ENCODE measurements at places on chromosomes 16 and 17. TPM values are rescaled to one million over a fixed set of nuclear protein-coding genes. Genes with fewer than 3 reads are reported as not detected.

DNA sequence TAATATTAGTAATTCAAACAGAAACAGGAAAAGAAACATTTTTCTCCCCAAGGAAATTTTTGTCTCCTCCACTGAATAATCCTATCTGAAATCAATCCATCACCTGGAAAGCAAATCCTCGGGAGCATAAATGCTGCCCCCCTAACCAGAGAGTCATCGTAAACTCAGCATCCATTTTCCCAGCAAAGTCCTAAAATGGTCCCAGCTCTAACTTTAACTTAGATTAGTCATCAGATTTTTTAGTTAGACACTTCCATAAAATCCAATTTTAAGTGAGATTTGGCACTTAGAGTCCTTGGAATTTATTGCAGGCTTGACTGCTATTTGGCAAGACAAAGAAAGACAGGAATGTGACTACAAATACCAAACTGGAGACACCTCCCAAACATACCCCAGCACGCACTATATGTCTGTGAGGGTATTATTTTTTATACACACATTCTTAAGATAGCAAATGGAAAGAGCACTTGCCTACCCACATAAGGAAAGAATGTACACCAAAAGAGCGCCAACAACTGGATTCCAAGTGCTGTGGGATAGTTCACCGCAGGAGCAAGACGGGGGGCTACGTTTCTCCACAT lies 15.4 kb downstream of the SCO1 start:
- no peak for DNase-seq

GRCh38 chr17:76276461-76277299 lies 11.5 kb downstream of the UBALD2 start:
- no peak for DNase-seq

GRCh38 chr17:75751676-75752404 lies 13.2 kb downstream of the GALK1 start:
- no peak for DNase-seq

GRCh38 chr16:47142486-47142820 lies 1.3 kb downstream of the NETO2 start:
- peak; percentile 23 for DNase-seq

DNA sequence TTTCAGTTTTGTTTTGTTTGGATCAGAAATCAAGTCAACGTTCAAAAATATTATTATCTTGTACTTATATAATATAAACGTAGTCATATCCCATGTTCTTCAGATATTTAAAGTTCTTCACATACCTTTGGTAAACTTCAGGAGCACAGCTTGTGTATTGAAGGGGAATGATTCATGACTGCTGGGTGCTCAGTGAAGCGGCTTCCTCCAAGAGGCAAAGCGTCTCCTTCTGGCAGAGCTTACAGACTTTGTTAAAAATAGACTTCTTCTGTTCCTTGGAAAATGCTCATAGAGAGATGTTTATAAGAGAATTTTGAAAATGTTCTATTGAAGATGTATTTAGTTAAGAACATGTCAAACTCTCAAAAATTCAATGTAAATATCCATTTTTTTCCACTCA lies 155.6 kb upstream of the CNTNAP4 start:
- DNase-seq, result no peak

- DNase-seq, result no peak
Measured at GRCh38 chr17:17114592-17115225, 72.5 kb downstream of the MPRIP start.

DNA sequence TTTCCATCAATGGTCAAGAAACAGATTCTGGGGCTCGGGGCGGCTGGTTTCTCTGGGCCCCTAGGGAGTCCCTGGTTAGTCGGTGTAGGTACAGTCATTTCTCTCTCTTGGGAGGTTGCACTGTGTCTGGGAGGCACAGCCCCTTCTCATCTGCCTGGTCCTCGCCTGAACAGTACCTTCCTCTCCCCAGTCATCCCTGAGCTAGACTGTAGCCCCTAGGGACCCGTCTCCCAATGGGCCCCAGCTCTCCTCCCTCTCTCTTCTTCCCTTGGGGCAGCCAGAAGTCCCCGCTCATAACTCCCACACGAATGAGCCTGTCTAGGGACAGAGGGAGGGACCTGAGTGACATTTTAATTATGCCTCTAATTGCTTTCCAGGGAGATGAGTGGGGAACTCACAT lies 20.2 kb upstream of the CPSF4L start:
- no peak for DNase-seq

DNA sequence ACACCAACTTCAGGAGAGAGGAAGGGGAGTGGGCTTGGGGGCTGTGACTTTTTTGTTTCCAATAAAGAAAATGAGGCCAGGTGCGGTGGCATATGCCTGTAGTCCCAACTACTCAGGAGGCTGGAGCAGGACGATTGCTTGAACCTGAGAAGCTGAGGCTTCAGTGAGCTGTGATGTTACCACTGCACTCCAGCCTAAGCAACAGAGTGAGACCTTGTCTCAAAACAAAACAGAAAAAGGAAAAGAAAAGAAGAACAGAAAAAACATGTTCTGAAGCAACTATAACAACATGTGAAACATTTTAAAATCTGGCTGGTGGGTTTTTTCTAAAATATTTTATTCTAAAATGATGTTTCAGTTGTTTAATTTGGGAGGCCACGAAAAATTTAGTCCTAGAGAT lies 554.0 kb upstream of the ZFHX3 start:
- no peak for DNase-seq

GRCh38 chr17:76237859-76238313 lies 2.4 kb downstream of the RNF157 start:
- no peak for DNase-seq

GRCh38 chr17:81404558-81405165 lies 9.4 kb downstream of the BAHCC1 start:
- DNase-seq, result peak; percentile 20

- no peak for DNase-seq
Measured at GRCh38 chr17:10001306-10001873, 96.3 kb upstream of the RCVRN start.

- DNase-seq, result no peak
Measured at GRCh38 chr16:29789775-29790182, 772 bp upstream of the KIF22 start.

GRCh38 chr17:71866095-71866494 lies 254.7 kb upstream of the SOX9 start:
- no peak for DNase-seq

DNA sequence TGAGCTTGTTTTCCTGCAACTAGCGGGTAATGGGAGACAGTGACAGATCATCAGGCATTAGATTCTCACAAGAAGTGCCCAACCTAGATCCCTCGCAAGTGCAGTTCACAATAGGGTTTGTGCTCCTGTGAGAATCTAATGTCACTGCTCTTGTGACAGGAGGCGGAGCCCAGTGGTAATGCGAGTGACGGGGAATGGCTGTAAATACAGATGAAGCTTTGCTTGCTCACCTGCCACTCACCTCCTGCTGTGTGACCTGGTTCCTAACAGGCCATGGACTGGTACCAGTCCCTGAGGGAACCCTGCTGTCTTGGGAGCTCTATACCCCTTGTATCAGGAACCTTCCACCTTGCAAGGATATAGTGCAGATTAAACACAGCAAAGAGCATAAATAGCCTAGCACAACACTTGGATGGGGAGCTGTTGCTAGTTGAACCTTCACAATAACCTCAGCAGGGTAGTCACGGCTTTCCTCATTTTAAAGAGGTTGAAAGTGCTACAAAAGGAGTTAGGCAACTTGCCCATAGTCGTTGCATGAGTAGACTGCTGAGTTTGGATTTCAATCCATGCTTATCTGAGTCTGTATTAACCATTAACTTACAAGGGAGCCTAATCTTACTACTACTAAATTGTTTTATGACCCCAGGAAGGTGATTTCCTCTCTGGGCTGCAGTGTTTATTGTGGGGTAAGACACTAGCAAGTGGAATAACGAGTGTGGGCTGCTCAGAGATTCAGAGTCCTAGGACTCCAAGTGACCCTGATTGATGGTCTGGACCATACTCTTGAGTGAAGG lies 156.6 kb upstream of the ZFHX3 start:
- DNase-seq, result no peak

DNA sequence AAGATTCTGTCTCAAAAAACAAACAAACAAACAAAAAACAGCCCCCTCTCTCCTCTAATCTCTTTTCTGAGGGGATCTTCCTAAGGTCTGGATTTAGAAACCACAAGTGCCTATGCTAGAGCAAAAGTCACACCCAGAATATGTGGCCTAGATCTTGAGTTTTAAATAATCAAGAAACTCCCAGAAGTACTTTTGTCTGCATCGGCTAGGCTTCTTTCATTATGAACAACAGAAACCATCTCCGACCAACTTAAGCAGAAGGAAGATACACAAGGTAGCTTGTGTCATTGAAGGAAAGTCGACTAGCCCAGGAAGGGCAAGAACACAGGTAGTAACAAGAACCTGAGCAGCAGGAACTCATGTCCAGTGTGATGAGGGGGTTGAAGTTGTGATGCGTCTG lies 73.9 kb upstream of the KIFC3 start:
- no peak for DNase-seq

- no peak for DNase-seq
Measured at GRCh38 chr17:40103688-40104087, 3.3 kb upstream of the NR1D1 start.

DNA sequence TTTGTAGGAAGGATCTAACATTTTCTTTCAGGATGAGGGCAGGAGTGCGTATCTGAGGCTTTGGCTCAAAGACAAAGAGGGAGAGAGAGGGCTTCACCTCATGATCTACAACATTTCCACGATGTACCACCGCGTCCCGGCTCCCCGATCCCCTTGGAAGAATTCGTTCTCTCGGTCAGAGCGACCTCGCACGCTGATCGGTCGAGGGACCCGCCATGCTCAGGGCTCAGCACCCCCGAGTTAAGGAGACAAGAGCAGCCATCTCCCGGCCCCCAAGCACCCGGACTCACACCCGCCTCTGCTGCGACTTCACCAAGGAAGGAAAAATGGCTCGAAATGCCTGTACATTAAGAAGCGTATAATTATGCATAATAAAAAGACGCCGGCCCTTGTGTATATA lies 89.5 kb upstream of the RPL38 start:
- DNase-seq, result no peak

ADAP2 gene
- 0.08 TPM for total RNA-seq

TNP2 gene
- total RNA-seq, result not detected

SLC38A8 gene
- not detected for total RNA-seq

CCL1 gene
- not detected for total RNA-seq

WFIKKN2 gene
- not detected for total RNA-seq

NPIPB9 gene
- not detected for total RNA-seq
